ENCODE measurements at places on chromosomes 16 and 17. TPM values are rescaled to one million over a fixed set of nuclear protein-coding genes. Genes with fewer than 3 reads are reported as not detected.

Gene NOS2
- total RNA-seq, result not detected

Gene CCDC200
- total RNA-seq, result not detected

- DNase-seq, result peak; percentile 65
These were observed 474.3 kb upstream of the TOM1L1 start for GRCh38 chr17:54426296-54426886.

GRCh38 chr16:12868788-12869187 is 32.6 kb upstream of the SHISA9 start:
- no peak for DNase-seq

GRCh38 chr17:43360739-43361505 is 37.9 kb upstream of the ARL4D start:
- peak; percentile 99 for DNase-seq

GRCh38 chr16:57706717-57707116 is 12.1 kb downstream of the DRC7 start:
- DNase-seq, result no peak

DNA sequence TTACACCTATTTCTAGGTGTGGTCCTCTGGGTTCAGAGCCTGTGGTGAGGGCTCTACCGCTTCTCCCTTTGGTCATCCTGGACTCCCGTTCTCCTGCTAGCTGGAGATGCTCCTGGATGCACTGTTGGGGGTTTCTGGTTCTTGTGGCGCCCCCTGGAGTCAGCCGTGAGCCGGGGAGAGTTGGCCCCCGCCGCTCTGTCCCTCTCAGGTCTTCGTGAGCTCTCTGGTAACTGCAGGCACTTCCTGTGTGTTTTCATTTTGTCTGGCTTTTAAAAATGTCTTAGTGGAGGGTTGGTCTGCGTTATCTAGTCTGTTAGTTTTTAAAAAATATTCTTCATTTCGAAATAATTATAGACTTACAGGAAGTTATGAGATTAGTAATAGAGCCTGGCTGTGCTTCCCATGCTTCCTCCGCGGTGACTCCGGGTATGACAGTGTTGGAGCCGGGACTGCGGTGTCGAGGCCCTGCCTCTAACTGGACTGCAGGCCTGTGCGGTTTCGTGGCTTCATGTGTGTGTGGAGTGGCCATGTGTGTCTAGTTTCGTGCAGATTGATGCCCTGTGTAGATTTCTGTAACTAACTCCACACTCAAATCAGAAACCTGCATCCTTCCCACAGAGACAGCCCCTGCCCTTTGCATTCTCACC is 78.0 kb upstream of the ZNF750 start:
- no peak for DNase-seq

Measured in umbilical cord (tissue), 2 donors.